Thymus (tissue), 14 donors: ENCODE measurements at places on chromosomes 12 and 14.
A peak's percentile ranks its signal among the peaks of the same experiment; 100 is the strongest.

DNA sequence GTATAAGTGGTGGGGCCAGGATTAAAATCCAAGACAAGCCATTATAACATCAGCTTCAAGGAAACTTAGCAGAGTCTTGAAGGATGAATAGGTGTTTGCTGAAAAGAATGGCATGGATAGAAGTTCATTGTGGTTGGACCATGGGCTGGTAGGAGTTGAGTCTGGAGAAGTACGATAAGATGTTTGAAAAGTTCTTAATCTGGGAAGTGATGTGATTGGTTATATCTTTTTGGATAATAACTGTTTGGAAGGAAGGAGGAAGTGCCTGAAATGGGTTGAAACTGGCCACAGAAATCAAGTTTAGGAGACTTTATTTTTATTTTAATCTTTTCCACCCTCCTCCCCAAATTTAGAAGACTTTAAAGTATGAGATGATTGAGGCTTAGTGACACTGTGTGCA lies 4.9 kb downstream of the DENR start:
- peaks cover 10% of the 10 kb centered on the region for H3K4me1 ChIP-seq
- no peak overlapping the region for H3K27ac ChIP-seq
- no peak overlapping the region for H3K4me3 ChIP-seq

DNA sequence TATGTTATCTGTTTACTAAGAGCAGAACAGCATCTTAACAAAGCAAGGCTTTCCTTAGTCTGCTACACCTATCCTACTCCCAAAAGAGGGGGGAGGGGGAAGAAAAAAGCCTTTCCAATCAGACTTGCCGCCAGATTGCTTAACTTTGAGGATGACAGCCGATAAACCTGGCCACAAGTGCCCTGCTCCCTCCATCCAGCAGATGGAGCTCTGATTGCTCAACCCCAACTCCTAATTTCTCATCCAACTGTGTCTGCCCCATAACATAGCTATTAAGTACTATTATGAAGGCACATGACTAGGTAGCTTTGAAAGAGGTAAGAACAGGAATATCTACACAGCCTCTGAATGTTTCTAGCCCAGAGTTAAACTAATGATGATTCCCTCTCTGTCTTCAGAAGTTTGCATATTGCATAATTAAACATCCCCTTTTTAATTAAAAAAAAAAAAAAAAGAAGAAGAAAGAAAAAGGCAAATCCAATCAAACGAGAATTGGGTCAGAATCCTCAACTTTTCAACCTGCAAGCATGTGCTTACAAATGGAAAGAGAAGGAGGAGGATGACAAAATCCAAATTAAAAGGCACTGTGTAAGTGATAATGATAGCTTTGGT lies 247.4 kb downstream of the GALC start:
- no peaks in the 10 kb centered on the region for H3K27me3 ChIP-seq
- no peak for DNase-seq
- no peaks in the 10 kb centered on the region for H3K4me1 ChIP-seq
- H3K36me3 ChIP-seq = no peaks in the 10 kb centered on the region
- no peak overlapping the region for H3K4me3 ChIP-seq

DNA sequence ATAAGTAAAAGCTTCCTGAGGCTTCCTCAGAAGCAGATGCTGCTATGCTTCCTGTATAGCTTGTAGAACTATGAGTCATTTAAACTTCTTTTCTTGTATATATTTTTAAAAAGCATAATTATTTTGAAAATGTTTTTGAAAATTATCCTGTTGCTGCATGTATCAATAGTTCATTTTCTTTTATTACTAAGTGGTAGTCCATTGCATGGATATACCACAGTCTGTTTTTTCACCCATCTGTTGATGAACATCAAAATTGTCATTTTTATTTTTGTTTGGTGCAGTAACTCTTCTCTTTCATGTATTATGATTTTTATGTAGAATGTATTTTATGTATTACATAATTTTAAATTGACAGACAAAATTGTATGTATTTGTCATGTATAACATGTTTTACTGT lies 81.4 kb downstream of the TMTC3 start:
- no peaks in the 10 kb centered on the region for H3K4me1 ChIP-seq
- H3K4me3 ChIP-seq = no peak overlapping the region
- H3K27ac ChIP-seq = no peak overlapping the region
- H3K36me3 ChIP-seq = no peaks in the 10 kb centered on the region
- DNase-seq = no peak

DNA sequence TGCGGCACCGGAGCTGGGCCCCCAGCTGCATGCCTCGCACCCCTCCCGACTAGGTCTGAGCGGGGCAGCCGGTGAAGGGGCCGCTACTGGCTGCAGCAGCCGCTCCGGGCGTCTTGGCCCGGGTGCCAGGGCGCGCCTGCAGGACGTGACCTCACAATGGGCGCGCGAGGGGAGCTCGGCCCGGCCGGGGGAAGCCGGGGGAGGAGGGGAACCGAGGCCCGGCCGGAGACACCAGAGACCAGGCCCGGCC lies 353 bp downstream of the BAG5 start:
- DNase-seq = no peak
- H3K4me3 ChIP-seq = peak overlapping the region; percentile 83
- peak overlapping the region; percentile 99 for H3K27ac ChIP-seq
- no peaks in the 10 kb centered on the region for H3K27me3 ChIP-seq
- peaks cover 12% of the 10 kb centered on the region for H3K36me3 ChIP-seq

- no peak overlapping the region for H3K27ac ChIP-seq
- H3K36me3 ChIP-seq = no peaks in the 10 kb centered on the region
- no peak for DNase-seq
- no peaks in the 10 kb centered on the region for H3K4me1 ChIP-seq
Observed at GRCh38 chr14:99780690-99781089, 12.5 kb upstream of the EML1 start.

- no peak overlapping the region for H3K4me3 ChIP-seq
- DNase-seq = no peak
- H3K27me3 ChIP-seq = no peaks in the 10 kb centered on the region
Observed at GRCh38 chr14:102573591-102574046, 18.8 kb upstream of the RCOR1 start.

DNA sequence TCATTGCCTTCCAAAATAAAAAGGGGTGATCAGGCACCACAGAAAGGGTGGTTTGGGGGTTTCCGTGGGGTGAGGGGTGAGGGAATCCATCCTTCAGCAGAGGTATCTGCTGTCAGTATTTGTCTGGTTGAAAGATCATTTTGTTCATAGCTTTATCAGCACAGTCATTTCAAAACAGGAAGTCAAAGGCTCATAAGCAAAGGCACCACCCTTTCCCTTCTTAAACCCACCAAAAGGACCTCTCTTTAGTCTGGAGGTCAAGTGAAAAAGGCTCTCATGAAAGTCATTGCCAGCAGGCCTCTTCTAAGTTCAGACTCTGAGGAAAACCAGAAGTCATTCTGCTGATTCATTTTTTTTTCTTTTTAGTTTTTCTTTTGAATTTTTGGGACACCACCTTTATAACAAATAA lies 6.2 kb downstream of the CHST11 start:
- H3K4me3 ChIP-seq = no peak overlapping the region
- no peaks in the 10 kb centered on the region for H3K27me3 ChIP-seq
- H3K36me3 ChIP-seq = no peaks in the 10 kb centered on the region
- peak overlapping the region; percentile 82 for H3K27ac ChIP-seq

DNA sequence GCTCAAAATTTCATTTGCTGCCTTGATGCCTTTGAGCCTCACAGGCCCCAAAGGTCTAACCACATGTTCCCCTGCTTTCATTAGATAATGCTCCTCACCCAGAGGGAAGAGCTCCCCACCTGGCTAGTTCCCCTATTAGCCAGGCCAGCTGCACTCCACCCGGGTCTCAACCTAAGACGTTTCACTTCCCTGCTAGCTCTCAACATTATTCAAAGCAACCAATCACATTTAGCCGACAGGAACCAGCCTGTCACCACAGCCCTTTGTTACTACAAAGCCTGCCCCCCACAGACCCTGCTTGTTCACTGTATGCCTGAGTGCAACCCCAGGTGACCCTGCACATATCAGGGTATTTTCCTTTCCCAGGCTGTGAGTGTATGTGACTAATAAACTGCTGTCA lies 78.6 kb downstream of the SLC15A5 start:
- no peak for DNase-seq
- H3K4me1 ChIP-seq = no peaks in the 10 kb centered on the region
- H3K36me3 ChIP-seq = no peaks in the 10 kb centered on the region
- H3K27ac ChIP-seq = no peak overlapping the region
- no peak overlapping the region for H3K4me3 ChIP-seq
- no peaks in the 10 kb centered on the region for H3K27me3 ChIP-seq

GRCh38 chr14:79852950-79853744 lies 358.2 kb downstream of the DIO2 start:
- H3K27ac ChIP-seq = no peak overlapping the region
- H3K27me3 ChIP-seq = no peaks in the 10 kb centered on the region
- DNase-seq = no peak
- H3K36me3 ChIP-seq = no peaks in the 10 kb centered on the region
- H3K4me3 ChIP-seq = no peak overlapping the region
